Smooth muscle cell of the brain vasculature (primary cell): ENCODE measurements at places on chromosomes 2 and 18.

DNA sequence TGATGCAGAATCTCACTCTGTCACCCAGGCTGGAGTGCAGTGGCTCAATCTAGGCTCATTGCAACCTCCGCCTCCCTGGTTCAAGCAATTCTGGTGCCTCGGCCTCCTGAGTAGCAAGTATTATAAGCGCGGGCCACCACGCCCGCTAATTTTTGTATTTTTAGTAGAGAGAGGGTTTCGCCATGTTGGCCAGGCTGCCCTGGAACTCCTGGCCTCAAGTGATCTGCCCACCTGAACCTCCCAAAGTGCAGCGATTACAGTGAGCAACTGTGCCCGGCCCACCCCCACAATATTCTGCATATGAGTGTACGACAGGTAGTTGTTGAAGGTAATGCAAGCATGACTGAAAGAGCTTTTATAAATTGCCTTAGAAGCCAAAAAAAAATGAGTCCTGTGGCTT lies 1.2 kb downstream of the WDR75 start:
- DNase-seq = no peak

DNA sequence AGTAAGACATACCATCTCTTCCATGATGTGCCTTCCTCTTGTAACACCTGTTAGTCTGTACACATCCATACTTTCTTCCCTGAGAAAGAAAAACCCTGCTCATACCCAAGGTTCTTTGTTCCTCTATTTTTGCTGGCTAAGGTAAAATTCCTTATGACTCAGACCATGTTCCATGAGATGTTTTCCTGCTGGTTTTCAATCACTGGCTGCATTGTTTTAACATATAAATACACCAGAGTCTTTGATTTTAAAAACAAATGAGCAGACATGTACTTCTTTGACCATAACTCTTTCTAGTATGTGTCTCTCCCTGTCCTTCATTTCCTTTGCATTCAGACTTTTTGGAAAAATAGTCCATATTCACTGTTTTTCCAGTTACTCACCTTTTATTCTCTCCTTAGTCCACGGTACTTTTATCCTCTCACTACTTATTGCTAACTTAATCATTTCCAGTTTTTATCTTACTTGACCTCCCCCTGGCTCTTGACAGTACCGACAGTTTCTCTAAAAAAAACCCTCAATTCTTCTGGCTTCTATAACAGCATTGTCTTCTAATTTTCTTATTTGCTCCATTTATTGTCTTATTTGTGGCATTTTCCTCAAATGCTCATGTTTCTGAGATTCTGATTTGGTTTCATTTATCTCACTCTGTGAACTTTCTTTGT lies 4.3 kb downstream of the VAPA start:
- DNase-seq = no peak

GRCh38 chr2:52931660-52932059 lies 835.9 kb upstream of the CHAC2 start:
- no peak for DNase-seq

DNA sequence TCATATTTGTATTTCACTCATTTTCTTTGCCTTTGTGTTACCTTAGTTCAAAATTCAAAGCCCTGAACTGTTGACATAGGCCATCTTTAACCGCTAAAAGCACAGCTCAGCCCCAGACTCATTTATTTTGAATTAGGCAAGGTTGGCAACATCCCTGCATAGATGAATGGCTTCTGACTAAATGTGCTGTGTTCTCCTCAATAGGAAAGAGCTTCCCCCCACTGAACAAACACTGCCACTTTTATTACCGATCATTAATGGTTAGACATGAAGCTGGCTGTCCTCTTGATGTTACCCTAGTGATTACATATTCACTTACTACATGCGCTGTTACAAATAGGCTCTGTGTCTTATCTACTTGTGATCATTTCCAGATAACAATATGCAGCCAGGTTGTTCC lies 170.7 kb downstream of the ADCYAP1 start:
- DNase-seq = no peak

DNA sequence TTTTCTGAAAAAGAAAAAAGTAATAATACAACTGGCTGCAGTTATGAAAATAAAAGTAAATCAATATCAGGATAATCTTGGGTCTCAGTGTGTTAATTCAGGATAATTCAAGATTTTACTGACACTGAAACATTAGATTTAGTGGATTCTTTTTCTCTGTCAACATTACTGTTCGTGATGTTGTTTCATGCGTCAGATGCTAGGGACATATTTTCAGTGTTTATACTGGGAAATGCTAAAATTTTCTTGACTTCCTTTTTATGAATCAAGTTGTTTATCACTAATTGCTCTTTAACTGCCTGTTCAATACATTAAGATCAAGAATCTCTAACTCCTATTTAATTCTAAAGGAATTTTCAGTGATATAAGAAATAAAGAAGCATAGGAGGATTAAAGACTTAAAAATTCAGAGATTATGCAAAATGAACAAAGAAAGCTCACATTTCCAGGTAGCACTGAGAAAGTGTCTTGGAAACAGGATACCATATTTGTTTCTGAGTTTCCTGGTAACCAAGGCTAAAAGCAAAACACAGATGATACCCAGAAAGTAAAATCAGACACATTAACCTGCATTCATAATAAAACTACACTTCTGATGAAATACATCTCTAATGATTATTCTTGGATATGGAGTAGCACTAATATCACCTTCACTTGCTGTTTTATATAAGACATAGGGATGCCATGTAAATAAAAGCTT lies 174.0 kb downstream of the ARL4C start:
- DNase-seq = no peak

- no peak for DNase-seq
Observed at GRCh38 chr2:17538022-17538843, 2.3 kb upstream of the VSNL1 start.

- no peak for DNase-seq
Observed at GRCh38 chr2:7012141-7012764, 95.0 kb downstream of the RNF144A start.

DNA sequence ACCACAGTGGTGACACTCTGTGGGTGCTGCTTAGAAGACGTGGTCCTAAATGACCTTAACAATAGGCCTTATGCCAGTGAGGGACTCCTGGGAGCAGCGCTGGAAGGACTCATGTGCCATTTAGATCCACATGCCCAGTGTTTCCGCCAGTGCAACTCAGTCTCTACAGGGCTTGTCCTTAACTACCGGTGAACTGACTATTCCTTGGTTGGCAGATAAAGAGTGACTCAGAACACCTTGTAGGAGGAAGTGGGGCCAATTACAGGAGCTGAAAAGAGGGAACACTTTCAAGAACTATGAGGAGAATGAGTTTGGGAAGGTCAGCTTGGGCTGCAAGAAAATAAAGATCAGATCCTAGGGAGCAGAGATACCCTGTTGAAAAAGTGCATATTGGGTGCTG lies 1.8 kb upstream of the CDK5R2 start:
- DNase-seq = no peak

GRCh38 chr2:215535741-215536140 lies 99.9 kb upstream of the FN1 start:
- no peak for DNase-seq

DNA sequence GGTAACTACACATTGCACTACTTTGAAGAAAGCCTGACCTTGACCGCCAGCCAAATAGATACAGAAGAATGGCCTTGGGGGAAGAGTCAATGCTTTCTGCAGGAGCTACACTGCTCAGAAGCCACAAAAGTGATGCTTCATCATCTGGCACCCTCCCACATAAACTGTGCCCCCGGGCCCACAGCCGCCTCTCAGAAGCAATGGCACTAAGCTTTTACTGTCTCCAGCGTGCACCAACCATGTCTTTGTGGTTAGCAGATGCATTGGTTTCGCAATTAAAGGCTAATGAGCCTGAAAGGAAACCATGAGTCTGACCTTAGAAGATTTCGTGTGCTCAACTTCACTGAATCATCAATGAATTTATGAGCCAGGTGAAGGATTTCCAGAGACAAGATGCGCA lies 209.4 kb upstream of the TRIB2 start:
- no peak for DNase-seq

GRCh38 chr2:39499336-39499735 lies 62.3 kb upstream of the MAP4K3 start:
- no peak for DNase-seq

DNA sequence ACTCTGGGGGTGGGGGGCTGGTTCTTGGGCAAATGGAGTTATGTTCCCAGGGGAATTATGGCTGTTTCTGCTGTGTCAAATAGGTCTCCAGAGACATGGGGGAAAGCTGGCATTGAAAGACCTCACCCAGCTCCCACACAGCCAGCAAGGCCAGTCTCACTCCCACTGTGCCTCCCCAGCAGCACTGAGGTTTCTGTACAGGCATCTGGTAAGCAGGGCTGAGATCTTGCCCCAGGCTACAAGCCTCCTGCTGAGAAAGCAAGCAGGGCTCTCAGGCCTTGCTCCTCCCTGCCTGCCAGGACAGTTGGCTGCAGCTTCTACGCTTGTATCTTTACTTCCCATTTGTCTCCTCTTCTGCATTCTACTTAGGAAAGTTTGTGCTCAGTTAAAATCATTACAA lies 50.5 kb upstream of the FHOD3 start:
- no peak for DNase-seq

DNA sequence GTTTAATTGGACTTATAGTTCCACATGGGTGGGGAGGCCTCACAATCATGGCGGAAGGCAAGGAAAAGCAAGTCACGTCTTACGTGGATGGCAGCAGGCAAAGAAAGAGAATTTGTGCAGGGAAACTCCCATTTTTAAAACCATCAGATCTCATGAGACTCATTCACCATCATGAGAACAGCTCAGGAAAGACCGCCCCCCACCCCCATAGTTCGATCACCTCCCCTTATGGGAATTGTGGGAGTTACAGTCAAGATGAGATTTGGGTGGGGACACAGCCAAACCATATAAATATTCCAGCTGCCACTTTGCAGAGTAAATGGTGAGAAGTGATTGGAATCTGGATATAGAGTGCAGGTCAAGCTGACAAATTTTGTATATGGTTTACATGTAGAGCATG lies 187.4 kb downstream of the ARL4C start:
- no peak for DNase-seq

DNA sequence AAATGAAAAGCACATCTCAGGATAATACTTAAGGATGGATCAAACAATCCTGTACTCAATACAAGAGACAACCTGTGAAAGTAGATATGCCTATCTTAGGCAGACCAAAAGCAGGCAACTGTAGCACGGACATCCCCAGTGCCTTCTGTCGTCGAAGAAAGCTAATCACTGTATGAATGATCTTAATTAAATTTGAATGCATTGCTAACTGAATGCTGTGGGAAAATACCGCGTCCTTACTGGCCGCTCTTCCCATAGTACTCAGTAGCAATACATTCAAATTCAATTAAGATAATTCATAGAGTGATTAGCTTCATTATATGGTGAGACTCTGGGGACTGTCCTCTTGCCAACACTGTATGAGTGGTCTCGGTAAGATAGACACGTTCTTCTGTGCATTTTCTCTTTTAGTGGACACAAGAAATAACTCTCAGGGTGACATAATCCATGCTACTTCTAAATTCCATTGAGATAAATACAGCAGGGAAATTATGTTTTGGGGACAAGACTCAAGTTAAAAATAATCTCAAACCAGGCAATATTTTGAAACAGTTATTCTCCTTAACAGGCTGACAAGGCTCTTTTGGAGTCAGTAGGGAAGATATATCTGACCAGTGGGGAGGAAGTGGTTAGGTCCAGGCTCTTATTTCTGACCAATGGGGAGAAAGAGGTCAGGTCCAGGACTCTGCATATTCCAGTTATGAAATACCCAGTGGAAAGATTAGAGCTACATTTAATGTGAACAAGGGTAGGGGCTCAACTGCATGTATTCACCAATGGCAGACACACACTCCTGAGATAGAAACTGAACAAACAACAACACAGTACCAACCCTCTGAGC lies 97.3 kb downstream of the DOCK10 start:
- no peak for DNase-seq

DNA sequence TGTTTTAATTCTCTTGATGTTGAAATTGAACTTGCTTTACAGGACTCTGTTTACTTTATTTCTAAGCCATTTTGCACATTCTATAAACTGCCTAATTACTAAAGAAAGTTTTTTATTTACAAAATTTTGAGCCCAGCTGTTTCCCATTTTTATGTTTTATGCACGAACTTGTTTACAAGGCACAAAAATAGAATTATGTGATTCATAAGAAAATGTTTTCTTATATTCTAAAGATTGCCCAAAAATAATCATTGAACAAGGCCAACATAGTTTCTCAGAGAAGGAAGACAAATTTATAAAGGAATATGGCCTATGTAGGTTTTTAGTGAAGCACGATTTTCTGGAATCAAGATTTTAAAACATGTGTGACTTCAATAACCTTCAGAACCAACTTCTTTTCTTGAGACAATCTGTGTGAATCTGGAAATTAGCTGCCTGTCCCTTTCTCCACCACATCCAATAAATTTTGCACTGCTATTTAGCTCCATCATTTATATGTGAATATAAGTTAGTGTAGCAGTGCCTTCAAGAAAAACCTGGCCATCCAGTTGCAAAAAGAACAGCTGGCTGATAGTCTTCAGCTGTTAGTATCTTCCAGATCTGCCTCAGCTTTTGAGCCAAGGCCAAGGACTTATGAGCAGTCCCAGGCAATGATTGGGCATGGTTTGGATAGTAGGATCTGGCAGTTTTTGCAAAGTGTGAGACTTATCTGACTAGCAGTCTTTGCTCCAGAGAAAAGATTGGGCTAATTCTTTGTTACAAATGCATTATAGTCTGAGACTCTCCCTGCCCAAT lies 253.2 kb upstream of the COL3A1 start:
- no peak for DNase-seq

DNA sequence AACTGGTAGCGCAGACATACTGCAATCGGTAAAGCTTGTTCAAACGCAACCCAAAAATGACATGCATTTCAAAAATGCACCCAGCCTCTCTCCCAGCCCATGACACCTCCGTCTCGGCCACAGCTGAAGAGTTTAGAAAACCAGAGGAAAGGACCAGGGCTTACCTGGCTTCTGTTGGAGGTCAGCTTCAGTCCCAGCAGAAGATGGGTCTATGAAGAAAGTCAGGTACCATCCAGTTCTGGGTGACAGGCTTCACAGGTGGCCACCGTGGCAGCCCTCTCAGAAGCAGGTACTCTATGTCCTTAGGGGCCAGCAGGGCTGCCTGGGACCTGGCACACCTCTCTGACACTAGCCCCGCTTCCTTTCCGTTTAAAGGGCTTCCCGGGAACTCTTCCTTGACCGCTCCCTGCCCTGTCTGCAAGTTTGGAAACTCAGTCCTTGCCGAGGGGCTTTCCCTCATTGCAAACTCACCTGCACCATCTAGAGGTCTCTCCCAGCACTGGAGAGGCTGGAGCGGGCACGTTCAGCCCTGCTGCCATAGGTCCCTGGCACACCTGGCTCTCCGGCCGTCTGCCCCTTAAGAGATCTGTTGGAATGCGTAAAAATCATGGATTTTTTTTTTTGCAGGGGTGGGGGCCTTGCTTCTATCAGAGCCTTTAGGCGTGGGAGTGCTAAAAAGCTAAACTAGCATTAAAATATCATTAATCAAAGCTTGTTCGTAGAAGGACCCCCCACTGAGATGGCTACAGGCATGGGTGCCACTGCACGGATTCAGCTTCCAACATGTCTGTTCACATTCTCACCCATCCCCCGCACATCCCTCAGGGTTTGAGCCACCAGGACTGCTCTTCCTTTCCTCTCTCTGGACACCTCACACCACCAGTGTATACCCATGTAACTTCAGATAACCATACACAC lies at the start of gene EDAR:
Gene EDAR, minus strand, starts transcription at position 425 of the 918 bp plus-strand sequence. CDS start 58,206 bp downstream, outside the sequence.
- no peak for DNase-seq
